ENCODE measurements at places on chromosomes 1 and 21.

DNA sequence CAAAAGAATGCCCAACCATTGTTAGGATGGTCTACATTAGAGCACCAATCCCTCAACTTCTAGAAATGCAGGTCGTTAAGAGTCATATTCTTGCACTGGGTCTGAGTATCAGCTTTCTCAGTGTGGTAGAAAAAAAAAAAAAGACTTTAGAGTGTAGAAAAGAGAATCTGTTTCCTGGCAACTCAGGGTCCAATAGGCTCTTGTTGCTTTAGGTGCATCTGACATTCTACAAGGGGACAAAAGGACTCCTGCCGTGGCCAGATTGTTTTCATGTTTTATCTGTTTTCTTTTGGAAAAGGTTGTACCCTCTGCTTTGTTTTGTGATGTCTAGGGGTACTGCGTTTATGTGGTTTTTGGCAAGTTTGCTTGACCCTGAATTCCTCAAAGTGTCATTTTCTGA is 105.4 kb upstream of the KCNK2 start:
- DNase-seq = no peak

DNA sequence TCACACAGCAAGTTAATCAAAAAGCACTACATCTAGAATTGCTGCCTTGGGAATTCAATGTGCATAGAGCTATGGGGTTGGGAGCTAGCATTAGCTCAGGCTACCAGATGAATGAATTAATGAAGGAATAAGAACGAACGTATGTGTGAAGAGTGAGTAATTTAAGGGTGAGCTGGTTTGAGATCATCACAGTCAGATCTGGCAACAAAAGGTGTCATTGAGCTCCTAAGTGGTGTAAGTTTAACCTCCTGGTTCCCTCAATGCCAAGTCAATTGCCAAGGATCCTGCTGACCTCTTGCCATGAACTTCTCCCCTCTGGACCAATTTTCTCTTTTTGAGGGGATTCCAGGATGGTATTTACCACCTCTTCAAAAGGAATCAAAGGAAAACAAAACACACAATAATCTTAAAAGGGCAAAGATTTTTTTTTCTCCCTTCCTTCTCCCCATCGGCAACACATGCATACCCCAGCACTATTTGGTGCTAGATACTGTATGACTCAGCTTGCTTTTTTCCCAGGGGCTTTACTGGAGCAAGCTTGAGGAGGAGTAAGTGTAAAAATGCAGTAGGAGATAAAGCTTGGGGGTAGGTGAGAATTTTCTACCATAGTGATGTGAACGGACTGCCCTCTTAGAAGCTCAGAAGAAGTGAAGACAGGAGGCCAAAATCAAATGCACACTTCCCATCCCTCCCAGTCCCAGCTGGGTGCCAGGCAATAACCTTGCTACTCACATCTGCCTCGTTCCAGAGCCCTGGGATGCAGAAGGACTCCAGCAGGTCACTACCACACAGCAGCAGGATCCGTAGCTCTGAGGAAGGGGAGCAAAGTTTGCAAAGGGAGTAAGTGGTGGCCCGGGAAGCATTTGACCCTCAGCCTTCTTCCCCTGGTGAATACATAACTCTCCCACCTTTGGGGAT is 92.0 kb downstream of the LAMC2 start:
- no peak for DNase-seq

DNA sequence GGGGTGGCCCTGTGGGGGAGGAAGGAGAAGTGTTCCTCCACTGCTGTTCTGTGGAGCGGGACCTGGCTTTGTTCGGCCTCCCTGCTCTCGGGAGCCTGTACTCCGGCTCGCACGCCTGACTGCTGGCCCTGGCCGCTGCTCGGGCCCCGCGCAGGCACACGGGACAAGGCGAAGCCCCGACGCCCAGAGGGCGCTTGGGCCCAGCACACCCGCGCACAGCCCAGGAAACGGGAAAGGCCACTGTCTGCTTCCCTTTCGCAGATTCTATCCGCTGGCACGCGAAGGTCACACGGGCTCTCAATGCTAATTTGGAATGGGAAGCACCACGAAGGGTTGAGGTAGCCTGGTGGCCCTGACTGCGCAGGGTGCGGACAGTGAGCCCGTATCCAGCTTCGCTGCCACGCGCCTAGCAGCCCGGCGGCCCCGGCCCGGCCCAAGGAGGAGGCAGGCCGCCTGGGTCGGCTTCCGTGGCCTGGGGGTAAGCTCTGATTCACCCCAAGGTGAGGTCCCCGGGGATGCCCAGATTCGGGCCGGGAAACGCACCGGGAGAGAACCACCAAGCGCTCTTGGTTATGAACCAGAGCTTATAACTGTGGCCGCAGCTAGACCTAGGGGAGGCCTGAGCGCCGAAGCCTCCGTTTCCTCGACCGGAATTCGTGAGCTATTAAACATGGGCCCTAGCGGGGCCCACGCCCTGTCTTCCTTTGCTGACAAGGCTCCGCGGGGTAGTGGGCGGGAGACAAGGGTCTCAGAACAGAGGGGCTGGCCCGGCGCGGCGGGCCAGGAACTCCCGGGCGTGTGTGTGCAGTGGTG is 19.7 kb upstream of the TBX15 start:
- DNase-seq = no peak

GRCh38 chr1:85216697-85217096 is 15.9 kb upstream of the SYDE2 start:
- no peak for DNase-seq

DNA sequence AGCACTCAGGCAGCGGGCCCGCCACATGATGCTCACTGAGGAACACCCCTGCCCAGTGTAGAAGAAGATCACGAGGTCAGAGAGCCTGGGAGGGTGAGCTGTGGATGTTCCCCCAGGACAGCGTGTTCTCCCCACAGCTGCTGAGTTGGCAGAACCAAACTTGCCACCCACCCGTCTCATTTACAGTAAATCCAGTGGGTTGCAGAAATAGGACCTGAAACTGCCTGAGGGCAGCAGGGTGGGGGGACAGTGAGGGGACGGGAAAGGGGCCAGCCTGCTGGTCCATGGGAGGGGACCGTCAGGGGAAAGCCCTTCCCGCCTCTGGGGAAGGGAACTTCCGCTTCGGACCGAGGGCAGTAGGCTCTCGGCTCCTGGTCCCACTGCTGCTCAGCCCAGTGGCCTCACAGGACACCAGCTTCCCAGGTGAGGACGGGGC is at the start of gene C1QB:
C1QB (plus strand) TSS at position 356 of the 436 bp plus-strand sequence. CDS start 6,227 bp downstream, outside the sequence.
- DNase-seq = no peak

GRCh38 chr1:107824946-107825345 is 140.0 kb downstream of the VAV3 start:
- DNase-seq = no peak

- no peak for DNase-seq
Measured at GRCh38 chr1:70202173-70202758, 3.1 kb downstream of the LRRC40 start.

- DNase-seq = peak; percentile 82
Measured at GRCh38 chr1:95043141-95043980, 29.4 kb downstream of the ALG14 start.

DNA sequence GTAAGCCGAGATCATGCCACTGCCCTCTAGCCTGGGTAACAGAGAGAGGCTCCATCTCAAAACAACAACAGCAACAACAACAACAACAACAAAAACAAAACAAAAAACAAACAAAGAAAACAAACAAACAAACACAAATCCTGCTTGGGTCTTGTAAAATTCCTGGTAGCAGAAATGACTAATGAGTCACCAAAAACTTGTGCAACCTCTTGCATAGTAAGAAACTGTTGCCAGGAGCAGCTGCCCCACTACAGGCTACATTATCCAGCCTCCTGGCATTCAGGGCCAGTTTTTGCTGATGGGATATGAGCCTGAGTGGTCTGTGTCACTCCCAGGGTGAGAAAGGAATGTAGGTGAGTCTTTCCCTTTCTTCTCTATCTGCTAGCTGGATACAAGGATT is 245.4 kb downstream of the TNR start:
- no peak for DNase-seq

GRCh38 chr1:219121679-219122078 is 52.0 kb upstream of the LYPLAL1 start:
- no peak for DNase-seq

- no peak for DNase-seq
Measured at GRCh38 chr1:51418384-51418959, 88.1 kb upstream of the TTC39A start.

- no peak for DNase-seq
Measured at GRCh38 chr1:223745731-223746130, 33.4 kb downstream of the CAPN2 start.

DNA sequence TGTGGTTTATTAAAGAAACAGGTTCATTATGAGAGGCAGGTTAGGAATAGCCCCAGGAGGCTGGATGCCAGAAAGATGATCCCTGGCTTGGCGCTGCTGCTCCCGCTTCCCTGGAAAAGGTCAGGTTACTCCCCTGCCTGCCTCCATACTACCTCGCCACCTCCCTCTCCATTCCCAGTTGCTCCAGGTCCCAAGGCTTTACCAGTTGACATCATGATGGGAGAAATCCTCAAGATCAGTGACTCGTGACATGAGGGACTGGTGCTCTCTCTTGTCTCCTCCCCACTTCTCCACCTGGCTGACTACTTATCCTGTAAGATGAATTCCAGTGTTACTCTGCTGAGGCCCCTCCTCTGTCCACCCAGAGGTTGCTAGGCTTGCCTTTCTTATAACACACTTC is 19.7 kb downstream of the VASH2 start:
- no peak for DNase-seq

DNA sequence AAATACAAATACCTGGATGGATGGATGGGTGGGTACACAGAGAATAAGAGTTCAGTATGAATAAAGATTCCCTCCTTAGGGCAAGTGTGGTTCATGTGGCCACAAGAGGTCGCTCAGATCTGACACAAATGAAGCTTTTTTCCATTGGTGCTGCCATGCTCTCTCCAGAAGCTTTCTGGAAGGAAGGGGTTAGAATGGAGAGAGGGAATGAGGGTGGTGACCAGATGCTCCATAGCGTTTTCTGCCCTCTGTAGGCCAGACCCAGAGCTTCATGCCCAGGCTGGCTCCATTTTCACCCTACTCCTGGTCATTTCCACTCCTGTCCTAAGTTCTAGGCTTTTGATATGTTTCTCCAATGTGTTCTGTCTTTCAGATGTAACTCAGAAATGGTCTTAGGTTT is 3.3 kb upstream of the FCRL6 start:
- DNase-seq = peak; percentile 64

GRCh38 chr1:31583995-31584868 is 7.9 kb downstream of the TINAGL1 start:
- peak; percentile 75 for DNase-seq

GRCh38 chr1:156406251-156406650 is 37.2 kb downstream of the RHBG start:
- DNase-seq = no peak

GRCh38 chr21:38346286-38346685 is 89.5 kb downstream of the KCNJ15 start:
- peak; percentile 40 for DNase-seq

DNA sequence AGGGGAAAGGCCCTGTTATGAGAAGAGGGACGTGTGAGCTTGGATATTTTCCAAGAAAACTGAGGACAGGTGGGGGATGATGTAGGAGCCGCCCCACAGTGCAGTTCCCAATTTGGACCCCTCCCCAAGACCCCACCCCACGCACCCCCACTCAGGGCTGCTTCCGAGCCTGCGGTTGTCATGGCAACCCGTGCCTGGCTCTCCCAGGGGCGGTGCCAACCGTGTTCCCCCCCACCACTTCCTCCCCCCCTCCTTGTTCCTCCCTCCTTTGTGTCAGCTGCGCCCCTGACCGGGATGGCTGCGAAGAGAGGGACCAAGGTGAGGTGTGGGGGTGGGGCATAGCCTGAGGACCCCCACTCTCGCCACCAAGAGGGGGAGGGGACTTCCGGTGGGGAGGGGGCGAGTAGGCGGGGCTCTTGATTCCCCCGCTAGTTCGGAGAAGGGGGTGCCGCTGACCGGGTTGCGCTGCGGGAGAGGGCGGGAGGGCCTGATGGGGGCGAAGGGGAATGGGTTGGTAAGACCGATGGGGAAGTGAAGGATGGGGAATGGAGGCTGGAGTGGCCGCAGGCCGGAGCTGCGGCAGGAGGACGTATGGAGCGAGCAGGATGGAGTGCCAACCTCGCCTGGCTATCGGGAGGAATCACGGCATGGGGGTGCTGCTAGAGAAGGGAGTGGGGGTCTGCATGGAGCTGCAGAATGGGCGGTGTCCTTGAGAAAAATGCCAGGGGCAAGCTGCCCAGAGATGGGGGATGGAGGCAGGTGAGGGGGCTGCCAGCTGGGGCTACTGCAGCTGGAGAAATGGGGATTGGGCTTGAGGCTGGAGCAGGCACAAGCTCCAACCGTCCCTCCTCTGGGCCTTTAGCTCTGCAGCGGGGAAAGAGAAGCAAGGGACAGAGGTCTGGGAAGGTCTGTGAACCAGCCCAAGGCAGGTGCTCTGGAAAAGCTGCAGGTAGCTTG is 953 bp downstream of the TRIM46 start:
- DNase-seq = peak; percentile 46

- DNase-seq = no peak
Measured at GRCh38 chr1:109625601-109626560, 6.2 kb downstream of the AMPD2 start.

DNA sequence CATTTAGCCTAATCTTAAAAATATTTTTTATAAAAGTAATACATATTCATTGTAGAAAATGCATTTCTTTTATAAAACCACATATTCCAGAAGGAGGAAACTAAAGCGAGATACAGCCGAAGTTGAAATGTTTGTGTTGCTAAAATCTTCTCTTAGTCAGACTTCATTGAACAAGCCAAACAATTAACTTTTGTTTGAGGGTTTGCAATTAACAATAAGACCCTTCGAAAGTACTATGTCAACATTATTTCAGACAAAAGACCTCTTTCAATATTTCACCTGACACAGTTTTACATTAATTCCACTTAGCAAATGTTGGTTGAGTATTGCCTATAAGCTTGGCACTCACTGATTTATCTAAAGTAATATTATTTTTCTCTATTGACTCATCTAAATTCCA is 354.0 kb upstream of the ADAMTS5 start:
- no peak for DNase-seq

GRCh38 chr1:145720556-145720877 is 1.2 kb downstream of the CD160 start:
- no peak for DNase-seq

DNA sequence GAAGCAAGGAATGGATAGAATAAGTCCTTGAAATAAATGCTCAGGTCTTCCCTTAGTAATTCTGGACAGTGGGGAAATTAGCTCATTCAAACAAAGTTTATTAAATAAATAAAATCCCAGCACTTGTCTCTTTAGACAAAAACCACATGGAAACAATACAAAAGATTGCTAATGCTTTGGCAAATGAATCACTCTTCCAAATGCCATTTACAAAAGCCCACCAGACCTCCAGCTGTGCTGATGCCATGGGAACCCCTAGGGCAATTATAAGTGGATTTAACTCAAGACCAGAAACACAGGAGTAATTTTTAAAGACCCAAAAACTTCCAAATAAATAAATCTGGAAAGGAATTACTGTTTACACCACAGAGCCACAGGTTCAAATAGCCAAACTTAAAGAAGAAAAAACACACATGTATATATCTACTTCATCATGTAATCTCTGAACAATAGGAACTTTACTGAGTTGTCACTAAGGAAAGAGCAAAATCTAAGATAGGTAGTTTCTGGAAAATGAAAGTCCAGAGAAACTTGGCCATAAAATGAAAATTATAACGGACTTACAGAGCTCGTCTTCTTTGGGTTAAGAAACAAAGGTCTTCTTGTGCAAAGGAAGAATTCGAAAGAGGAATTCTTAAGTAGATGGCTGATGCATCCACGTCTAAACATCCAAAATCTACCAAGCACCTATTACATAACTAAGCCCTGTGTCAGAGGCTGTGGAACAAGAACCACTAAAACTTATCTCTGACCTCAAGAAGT is 399.4 kb downstream of the SMYD3 start:
- DNase-seq = no peak

- DNase-seq = no peak
Measured at GRCh38 chr1:151846686-151847237, 6.8 kb downstream of the THEM5 start.

Data from left lobe of liver (tissue), 2 donors.